ENCODE measurements at places on chromosomes 2 and 18.
A peak's percentile ranks its signal among the peaks of the same experiment; 100 is the strongest.

GRCh38 chr2:177289824-177290628, 25.5 kb upstream of the NFE2L2 start:
- no peak for DNase-seq

GRCh38 chr18:23971666-23972230, 42.8 kb upstream of the TTC39C start:
- DNase-seq = no peak

DNA sequence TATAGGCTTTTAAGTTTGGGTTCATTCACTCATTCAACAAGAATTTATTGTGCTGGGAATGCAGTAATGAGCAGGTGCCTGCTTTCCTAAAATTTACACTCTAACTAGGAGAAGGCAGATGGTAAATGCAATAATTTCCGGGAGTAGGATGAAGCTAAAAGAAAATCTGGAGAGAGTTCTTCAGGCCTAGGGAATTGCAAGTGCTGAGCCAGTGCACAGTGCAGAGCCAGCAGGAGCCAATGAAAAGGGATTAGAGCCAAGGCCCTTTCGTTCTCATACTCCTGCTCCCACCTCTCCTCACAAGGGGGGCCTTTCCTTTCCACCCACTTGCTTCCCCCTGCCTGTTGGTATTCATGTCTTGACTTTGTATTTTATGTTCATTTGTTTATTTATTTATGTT, 55.1 kb downstream of the CFAP221 start:
- no peak for DNase-seq

DNA sequence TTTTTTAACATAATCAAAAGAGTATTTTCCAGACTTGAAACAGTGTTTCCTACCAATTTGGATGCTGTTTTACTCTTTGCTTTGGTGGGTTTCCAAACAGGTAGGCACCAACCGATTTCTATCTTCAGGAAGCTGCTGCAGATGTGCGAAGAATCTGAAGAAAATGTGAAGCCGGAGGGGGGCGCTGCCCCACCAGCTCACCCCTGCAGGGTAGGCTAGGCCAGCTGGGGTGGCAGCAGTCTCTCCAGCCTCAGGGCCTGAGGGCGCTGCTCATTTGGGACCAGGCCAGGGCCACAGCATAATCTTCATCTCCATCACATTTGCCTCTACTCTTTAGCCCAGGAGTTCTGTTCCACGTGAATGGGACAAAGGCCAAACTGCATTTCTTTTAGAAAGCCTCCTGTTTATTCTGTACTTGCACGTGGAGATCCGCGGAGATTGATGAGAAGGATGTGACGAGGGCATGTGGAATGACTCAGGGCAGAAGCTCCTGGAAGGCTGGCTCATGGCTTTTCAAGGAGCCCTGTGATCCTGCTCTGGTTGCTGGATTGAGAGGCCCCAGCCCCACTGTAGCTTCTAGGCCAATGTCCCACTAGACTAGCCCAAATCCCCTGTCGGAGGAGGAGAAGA, 84.2 kb upstream of the FAM136A start:
- no peak for DNase-seq

DNA sequence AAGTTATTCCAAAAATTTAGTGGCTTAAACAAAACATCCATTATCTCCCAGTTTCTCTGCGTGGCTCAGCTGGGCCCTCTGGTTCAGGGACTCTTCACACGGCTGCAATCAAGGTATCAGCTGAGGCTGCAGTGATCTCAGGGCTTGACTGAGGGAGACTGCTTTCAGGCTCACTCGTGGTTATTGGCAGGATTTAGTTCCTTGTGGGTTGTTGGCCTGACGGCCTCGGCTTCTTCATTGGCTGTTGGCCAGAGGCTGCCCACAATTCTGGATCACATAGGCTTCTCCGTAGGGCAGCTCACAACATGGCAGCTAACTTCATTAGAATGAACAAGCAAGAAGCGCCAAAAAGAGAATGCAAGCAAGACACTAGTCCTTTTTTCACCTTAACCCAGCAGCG, 90.1 kb downstream of the ABI2 start:
- no peak for DNase-seq

GRCh38 chr18:60649842-60650536, 277.4 kb upstream of the MC4R start:
- no peak for DNase-seq

DNA sequence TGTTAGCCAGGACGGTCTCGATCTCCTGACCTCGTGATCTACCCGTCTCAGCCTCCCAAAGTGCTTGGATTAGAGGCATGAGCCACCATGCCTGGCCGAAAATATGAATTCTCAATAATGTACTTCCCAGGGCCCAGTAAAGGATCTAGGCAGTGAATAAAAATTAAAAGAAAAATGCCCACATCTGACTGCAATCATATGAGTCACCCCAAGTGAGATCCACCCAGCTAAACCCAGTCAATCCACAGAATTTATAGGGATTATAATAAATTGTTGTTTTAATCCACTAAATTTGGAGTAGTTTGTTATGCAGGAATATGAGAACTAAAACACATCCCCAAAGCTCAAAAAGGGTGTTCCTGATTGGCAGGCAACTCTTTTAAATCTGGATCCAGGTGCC, 93.5 kb upstream of the STK39 start:
- DNase-seq = no peak

DNA sequence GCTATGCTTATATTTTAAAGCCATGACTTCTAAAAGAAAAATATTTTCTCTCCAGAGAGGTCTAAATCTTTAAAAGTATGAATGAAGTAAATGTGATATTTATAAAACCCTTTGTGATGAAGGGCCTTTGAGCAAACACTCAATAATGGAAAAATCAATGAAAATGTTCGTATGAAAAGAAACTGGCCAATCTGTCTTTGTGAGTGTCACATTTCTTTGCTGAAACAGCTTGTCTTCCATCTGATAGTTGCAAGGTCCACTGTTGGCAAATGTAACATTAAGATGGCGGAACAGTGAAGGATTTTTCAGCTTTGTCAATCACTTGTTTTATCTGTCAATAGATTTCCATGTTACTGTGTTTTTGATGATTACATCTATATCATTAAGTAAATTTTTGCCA, 162.9 kb upstream of the GATA6 start:
- DNase-seq = no peak

GRCh38 chr2:74109551-74109950, 38.2 kb downstream of the BOLA3 start:
- no peak for DNase-seq

DNA sequence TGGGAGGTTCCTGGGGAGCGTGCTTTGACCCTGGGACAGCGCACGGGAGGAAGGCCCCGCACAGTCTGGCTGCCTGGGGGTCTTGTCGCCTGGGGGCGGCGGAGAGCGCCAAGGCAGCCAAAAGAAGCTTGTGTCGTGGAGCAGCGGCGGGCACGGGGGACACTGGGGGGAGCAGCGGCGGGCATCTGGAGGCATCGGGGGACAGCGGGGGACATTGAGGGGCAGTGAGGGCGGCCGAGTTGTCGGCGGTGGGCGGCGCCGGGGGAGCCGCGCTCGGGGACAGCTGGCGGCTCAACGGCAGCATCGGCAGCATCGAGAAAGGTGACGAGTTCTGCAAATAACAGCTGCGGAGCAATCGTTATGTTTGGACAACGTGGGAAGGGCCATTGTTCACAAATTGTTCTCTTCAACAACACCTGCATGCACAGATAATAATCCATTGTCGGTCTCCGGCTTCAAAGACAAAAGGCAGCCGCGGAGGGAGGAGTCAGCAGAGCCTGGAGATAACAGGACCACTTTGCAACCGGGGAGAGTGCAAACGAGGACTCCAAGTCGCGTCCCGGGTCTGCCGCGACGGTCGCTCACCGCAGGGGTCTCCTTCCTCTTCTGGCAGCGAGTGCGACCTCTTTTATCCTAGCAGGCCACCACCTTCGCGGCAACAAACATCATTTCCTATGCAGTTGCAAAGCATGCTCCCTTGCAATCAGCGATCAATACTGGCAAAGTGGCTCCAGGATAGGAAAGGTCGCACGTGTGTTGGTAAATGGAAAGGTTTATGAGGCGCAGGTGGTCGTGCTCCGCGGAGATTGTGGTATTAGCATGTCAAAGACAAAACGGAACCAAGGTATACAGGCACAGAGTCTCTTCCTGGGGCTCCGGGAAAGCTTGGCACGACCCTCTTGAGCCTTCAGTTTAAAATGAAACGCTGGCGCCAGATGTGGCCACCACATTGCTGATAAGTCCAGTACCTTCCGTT, 132.3 kb upstream of the DLX2 start:
- DNase-seq = peak; percentile 50

- no peak for DNase-seq
Measured at GRCh38 chr18:9796935-9797549, 88.7 kb upstream of the TXNDC2 start.

- no peak for DNase-seq
Measured at GRCh38 chr2:8870441-8870840, 33.0 kb upstream of the KIDINS220 start.

GRCh38 chr2:241064802-241065354, 37.2 kb downstream of the MTERF4 start:
- DNase-seq = no peak

DNA sequence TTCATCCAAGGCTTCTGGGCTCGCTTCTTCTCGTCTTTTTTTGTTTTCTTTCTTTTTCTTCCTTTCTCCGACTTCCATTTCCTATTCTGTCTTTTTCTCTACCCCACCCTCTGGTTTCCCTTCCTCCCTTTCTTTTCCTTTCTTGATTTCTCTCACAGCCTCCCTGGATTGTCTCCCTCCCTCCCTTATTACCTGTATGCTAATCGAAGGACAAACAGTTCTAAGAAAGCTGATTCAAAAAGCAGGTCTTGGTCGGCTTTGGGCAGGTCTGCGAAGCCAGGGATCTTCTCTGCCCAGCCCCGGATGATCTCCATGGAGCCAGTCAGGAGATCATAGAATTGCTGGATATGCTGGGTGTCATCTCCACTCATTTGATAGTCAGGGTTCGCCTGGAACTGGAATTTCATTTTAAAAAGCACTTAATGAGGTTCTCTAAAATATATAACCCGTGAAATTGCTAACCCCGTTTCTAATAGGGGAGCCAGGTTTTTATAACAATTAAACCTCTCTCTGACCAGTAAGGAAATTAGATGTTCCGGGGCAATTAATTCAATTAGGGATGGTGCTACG, 5.9 kb downstream of the NR4A2 start:
- DNase-seq = no peak

DNA sequence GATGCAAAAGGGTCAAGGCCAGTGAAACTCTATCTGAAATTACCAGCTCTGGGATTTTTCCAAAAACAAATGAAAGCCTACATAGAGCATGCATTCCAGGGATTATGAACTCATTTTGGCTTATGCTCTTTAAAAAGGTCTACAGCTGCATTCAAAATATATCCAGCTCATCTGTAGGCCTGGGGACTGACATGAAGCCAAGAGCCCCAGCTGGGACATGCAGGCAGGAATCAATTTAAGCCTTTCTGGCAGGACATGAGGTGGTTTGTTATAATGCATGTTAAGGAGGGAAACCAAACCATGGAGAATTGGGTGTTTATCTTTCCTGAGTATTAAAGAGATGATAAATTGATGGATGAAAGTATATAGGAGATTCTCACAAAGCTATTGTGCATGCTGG, 164.5 kb downstream of the RBM43 start:
- no peak for DNase-seq

GRCh38 chr18:23735021-23735464, 45.8 kb downstream of the LAMA3 start:
- DNase-seq = no peak

DNA sequence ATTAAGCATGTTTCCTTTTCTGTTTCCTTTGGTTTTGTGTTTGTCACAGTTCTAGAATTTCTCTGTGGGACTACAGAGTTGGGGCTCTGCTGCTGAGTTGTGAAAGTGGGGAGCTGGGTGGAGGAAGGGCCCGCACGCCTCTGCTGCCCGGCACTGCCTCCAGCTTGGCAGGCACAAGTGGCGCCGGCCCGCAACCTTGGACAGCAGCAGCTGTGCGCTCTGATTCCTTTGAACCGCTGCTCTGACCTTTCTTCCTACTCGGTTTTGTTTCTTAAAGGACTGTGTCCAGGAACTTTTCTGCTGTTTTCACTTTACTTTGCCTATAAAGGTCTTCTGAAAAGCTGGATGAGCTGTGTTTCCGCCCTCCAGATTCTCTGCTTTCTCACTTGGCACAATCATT, 137.6 kb upstream of the ALPP start:
- no peak for DNase-seq

GRCh38 chr2:56590611-56591010, 406.8 kb downstream of the CCDC85A start:
- DNase-seq = no peak

DNA sequence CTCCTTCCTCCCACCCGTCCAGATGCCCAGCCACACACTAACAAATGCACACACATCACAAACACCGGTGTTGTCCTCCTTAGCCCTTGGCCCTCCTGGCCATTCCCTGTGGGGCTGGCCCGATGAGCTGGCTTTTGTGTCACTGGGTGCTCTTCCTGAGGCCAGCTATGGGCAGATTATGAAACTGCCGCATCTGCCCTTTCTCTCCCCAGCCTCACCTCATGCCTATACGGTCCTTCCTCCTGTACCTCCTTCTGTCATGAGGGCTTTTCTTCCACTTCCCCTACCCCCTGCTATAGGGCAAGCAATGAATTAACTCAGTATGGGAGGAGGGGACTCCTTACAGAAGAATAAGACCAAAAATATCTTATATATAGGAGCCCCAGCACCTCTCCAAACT, 10.3 kb upstream of the INO80C start:
- no peak for DNase-seq

- DNase-seq = no peak
Measured at GRCh38 chr2:109342930-109343329, 213.9 kb downstream of the SH3RF3 start.

DNA sequence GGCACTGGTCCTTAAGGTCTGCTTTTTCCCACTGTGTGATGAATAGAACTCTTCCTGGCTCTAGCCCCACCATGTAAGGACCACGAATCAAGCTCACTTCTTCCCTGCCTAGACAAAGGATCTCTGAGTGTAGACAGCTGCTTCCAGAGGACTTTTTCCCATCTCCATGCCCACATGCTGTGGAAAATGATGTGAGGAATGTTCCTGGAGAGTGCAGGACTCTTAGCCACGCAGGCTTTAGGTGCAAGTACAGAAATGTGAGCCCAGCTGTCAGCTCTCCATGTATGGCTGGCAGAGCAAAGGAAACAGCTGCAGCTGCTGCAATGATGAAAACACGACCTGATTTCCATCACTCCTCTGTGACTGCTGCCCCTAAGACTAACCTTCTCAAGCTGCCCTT, 35.5 kb downstream of the NXPH2 start:
- DNase-seq = no peak

GRCh38 chr18:61241260-61241853, 91.9 kb upstream of the CDH20 start:
- DNase-seq = no peak

All from thymus (tissue), 14 donors.